ENCODE measurements at places on chromosomes 5 and 9.
A peak's percentile ranks its signal among the peaks of the same experiment; 100 is the strongest.

DNA sequence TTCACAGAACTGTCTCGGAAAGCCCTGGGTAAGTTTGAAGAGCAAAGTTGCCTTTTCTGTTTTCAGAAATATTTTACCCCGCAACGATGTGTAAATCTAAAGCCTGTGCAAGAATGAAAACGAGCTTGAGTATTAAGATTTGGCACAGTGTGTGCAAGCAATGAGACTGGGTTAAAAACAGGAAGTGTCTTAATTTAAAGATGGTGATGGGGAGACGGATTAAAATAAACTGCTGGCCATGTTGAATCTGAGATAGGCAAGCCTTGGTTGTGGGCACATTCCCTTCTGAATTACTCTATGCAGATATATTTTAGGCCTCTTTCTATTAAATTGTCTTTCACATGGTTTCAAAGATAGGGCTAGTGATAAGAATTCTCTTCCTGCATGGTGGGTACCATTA, 294.2 kb upstream of the DMRT1 start:
- DNase-seq: no peak

DNA sequence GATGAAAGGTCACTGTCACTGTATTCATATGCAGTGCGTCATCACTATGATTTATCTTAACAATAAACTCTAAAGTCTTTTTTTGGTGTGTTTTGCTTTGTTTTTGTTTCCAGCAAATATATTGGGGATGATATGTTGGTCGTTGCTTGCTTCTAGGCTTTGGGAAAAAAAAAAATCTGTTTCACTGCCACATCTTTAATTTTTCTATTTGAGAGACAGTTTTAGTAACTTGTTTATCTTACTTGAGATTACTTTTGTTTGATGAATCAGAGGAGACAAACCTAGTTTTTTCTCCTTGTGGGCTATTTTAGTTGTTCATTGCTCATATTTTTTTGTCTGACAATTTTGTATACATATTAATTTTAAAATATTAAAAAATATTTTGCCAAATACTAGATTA, 19.4 kb downstream of the CWC27 start:
- DNase-seq: no peak

GRCh38 chr9:92291577-92291976, 1.9 kb downstream of the IARS1 start:
- no peak for DNase-seq

GRCh38 chr5:122585371-122585770, 189.5 kb upstream of the SNX2 start:
- DNase-seq: no peak

GRCh38 chr5:174177976-174178605, 132.6 kb downstream of the NSG2 start:
- DNase-seq: no peak

DNA sequence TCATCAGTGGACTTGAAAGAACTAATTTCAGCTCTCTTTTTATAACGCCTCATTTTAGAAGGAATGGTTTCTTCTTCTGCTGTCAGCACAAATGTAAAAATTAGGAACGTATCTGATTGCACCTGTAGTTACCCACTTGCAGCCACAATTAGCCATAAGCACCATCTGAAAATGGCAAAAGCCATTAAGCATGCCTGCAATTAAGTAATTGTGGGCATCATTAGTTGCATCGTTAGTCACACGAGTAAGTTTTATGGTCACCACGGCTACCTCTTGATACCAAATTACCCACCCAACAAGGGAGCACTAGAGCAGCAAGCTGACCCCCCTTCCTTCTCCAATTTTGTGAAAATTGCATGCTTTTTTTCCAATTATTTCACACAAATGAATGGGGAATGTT, 25.8 kb upstream of the SLC44A1 start:
- DNase-seq: peak; percentile 92

- no peak for DNase-seq
These were observed 84.4 kb downstream of the RAPGEF6 start for GRCh38 chr5:131550606-131551005.

GRCh38 chr5:112205846-112206245, 213.2 kb downstream of the EPB41L4A start:
- no peak for DNase-seq
